T-helper 2 cell treated with Interferon-gamma antibody and Interleukin-4, amounts not matched to agents 100 ng/mL and 5 ng/mL, for 36 hours (primary cell): ENCODE measurements at places on chromosomes 2 and 18. TPM values are rescaled to one million over a fixed set of nuclear protein-coding genes. Genes with fewer than 3 reads are reported as not detected.

Gene STARD6
- total RNA-seq: 0.27 TPM in 1 of 2 replicates, not detected in the other

Gene CDKL4
- total RNA-seq: 0.59 and 0.80 TPM in 2 replicates

Gene FMNL2
- total RNA-seq: 1.2 and 1.5 TPM in 2 replicates

Gene PCARE
- not detected in 2 replicates for total RNA-seq

Gene ADGRF3
- 4.8 and 4.9 TPM in 2 replicates for total RNA-seq

Gene R3HDM1
- 44.5 and 53.6 TPM in 2 replicates for total RNA-seq

Gene SERPINB3
- not detected in 2 replicates for total RNA-seq

Gene NYAP2
- total RNA-seq: not detected in 2 replicates

Gene GEN1
- total RNA-seq: 41.8 and 45.4 TPM in 2 replicates

Gene RBKS
- total RNA-seq: 0.86 and 1.8 TPM in 2 replicates

Gene ITM2C
- total RNA-seq: 15.8 and 16.7 TPM in 2 replicates

Gene PARD3B
- total RNA-seq: 1.6 and 1.7 TPM in 2 replicates

Gene DHRS9
- 0.11 TPM in 1 of 2 replicates, not detected in the other for total RNA-seq

Gene CBLN2
- total RNA-seq: not detected in 2 replicates

Gene ASXL3
- total RNA-seq: not detected in 2 replicates

Gene SRD5A2
- total RNA-seq: 0.05 TPM in 2 replicates

Gene CTNNA2
- not detected in 2 replicates for total RNA-seq

Gene KLHL30
- not detected in 2 replicates for total RNA-seq

Gene MBP
- 89.5 and 96.0 TPM in 2 replicates for total RNA-seq

Gene RIOK3
- total RNA-seq: 53.6 and 58.1 TPM in 2 replicates

Gene MAB21L4
- not detected in 2 replicates for total RNA-seq

Gene RNF152
- total RNA-seq: 0.05 and 0.11 TPM in 2 replicates

Gene OR6B2
- total RNA-seq: not detected in 2 replicates

Gene FEV
- total RNA-seq: not detected in 2 replicates

Gene CROCC2
- total RNA-seq: not detected in 2 replicates

Gene RAB27B
- 3.4 TPM in 2 replicates for total RNA-seq

Gene ZNF804A
- not detected in 2 replicates for total RNA-seq

Gene FSHR
- total RNA-seq: not detected in 2 replicates

Gene GALNT5
- total RNA-seq: not detected in 2 replicates

Gene FOXD4L1
- 0.34 and 0.50 TPM in 2 replicates for total RNA-seq

Gene ITPRIPL1
- total RNA-seq: 34.2 and 35.8 TPM in 2 replicates

Gene HRH4
- 2.0 and 2.7 TPM in 2 replicates for total RNA-seq

Gene RMC1
- total RNA-seq: 46.5 and 57.5 TPM in 2 replicates

Gene C2orf76
- total RNA-seq: 7.5 and 8.6 TPM in 2 replicates

Gene CHAC2
- 16.5 and 17.2 TPM in 2 replicates for total RNA-seq

Gene STON1
- total RNA-seq: 1.7 and 1.9 TPM in 2 replicates

Gene SH3BP4
- total RNA-seq: not detected in 2 replicates
